ENCODE measurements at places on chromosomes 7 and 10.

- no peak for DNase-seq
Observed at GRCh38 chr7:95684037-95684436, 87.7 kb upstream of the PDK4 start.

DNA sequence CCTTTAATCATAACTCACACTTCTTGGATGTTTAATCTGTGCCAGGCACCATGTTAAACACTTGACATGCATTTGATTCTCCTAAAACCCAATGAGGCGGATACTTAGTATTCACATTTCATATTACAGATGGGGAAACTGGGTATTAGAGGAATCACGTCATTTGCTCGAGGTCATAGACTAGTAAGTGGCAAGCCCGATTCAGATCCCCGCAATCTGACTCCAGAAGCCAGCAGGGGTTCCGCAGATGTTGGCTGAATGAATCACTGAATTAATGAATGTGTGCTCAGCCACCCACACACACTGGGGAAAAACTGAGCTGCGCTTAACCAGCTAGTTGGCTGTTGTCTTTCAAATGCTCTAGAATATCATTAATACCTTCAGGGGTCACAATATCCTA lies 22.5 kb upstream of the ENO4 start:
- no peak for DNase-seq

GRCh38 chr7:27526611-27527347 lies 135.9 kb downstream of the HIBADH start:
- no peak for DNase-seq

GRCh38 chr7:43906331-43907010 lies at the start of gene URGCP:
URGCP (minus strand) TSS chr7:43906596; CDS start chr7:43906575, 21 bp downstream.
- no peak for DNase-seq

DNA sequence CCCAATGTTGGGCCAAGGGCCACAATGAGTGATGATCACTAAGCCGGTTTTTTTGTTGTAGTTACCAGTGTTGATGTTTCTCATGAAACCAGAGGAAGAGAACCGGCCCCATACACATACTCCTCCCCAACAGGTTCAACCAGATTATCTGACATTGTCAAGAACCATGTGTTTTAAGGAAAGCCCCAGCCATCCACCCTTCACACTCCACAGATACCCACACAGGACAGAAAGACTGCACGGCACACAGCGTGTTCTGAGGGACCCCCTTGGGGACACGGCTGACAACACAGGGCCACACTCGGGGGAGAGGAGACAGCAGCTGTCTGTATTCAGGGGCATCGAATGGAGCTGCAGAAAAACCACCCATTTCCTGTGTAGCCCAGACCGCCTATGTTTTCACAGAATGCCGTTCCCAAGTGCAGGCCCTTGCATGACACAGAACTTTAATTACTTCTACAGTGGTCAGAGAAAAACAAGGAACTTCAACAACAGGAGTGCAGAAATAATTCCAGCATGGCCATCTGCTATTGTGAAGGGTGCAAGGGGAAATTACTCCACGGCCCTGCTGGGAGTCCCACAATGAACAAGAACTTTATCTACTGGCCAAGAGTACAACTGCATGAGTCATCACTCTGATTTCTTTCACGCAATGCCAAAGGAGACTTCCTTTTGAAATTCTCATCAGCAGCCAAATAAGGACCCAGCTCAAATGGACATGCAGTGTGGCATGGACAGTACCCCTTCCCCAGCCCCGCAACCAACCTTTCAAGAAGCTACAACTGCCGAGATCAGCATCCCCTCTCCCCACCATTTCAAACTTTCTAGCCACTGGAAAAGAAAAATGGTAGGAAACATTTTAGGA lies 2.3 kb downstream of the KLF6 start:
- DNase-seq = no peak
